ENCODE measurements at places on chromosomes 11 and 22.

GRCh38 chr11:49405743-49406142, 197.3 kb upstream of the FOLH1 start:
- DNase-seq, result no peak

DNA sequence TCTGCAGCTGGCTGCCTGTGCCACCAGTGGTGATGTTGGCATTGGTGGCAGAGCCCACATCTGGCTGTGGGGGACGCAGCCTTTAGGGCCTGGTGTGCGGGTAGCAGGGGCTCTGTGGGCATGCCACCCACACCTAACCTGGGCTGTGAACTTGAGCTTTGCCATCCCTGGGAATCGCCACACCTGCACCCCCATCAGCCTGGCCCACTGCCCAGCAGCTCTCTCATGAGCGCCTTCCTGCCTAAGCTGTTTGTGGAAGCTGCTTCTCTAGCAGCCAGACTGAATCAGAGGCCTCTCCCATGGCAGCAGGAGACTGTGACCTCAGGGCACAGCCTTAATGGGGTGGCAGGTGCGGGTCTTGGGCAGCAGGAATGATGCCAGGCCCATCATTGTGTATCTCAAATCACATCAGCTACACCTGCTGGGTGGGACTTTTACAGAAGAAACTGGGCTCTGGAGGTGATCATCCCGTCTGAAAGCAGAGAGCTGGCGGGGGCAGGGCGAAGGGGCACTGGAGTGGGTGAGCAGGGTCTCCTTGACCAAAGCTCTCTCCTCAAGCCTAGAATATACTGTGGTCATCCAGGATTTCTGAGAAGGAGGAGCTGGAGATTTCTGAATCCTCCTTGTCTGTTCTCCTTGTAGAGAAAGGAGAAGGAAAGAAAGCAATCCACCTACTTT, 17.8 kb upstream of the CARS1 start:
- DNase-seq, result no peak

DNA sequence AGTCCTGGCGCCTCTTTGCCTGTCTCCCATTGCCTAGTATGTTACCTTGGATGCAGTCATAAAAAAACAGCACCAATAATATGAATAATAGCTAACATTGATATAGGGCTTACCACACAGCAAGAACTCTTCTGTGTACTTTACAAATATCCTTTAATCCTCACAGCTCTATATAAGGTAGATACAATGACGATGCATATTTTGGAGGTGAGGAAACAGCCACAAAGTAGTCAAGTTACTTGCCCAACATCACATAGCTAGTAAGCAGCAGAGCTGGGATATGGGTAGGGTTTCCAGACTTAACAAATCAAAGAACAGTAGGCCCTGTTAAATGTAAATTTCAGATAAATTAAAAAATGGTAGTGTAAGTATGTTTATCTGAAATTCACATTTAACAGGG, 128.8 kb downstream of the ST3GAL4 start:
- no peak for DNase-seq

DNA sequence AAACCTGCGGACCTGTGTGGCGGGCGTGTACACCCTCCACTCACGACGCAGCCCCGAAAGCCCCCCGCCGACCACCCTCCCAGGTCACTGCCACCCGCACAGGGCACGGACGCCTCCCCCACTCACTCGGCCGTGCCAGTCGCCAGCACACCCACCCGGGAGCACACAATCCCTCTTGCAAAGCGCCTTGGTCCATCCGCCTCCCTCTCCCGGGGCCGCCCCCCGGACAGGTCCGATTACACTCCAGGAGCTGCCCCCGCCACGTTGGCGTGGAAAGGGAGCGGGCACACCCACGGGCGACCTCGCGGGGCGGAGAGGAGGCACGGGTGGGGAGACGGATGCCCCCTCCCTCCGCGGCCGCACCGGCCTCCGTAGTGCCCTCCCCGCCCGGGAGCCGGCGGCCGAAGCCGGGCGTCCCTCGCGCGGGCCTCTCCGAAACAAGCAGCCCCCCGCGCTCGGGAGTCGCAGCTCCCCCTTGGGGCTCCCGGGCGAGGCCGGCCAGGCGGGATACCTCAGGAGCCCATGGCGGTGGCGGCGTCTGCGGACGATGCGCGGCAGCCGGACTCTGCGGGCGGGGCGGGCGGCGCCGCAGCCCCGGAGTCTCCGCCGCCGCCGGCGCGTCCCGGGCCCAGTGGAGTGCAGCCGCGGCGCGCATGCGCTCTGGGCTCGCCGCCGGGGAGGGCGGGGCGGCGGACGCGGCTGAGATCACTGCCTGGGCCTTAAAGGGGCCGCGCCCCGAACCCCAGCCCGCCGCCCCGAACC, at the start of gene TMEM184B:
TSS of gene TMEM184B (minus strand) at position 638 of the 762 bp plus-strand sequence. CDS start 25,049 bp downstream, outside the sequence.
- DNase-seq, result peak; percentile 98

DNA sequence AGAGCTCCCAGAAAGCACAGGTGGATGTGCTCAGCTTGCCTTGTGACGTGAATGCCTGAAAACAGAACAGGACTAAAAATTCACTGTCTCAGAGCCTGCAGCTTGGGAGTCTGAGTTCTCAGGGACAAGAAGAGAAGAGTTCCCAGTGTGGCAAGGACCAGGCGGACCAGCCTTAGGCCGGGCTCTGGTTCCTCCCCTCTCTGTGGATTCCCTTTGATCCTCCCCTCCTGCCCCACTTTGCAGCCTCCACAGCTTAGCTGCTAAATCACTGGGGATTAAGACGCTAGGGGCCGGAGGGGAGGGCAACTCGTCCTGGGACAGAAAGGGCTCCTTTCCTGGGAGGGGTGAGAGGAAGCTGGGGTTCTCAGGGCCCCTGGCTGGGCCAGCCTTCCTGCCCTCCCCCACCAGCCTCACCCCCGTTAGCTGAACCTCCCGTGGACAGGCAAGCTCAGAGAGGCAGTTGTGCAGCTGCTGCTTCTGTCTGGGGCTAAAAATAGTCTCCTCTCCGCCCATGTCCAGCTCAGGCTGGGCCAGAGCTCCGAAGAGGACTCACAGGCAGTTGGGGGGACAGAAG, 29.9 kb upstream of the JAM3 start:
- DNase-seq, result no peak

DNA sequence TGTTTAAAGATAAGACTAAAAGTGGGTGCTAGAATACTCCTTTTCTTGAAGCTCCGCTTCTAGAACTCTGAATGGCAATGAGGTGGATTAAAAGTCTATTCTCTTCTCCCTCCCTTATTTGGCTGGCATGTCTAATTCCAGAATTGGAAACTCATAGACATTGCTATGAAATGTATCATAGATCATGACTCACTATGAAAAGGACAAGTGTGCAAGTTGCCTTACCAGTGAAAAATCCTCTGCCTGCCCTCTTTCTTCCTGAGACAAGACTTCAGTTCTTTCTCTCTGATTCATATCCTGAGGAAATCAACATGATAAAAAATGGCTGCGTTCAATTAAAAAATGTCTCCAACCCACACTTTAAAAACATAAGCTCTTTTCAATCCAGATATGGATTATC, 73.2 kb upstream of the BLID start:
- no peak for DNase-seq

GRCh38 chr11:94960488-94960887, 12.9 kb downstream of the CWC15 start:
- DNase-seq, result no peak

DNA sequence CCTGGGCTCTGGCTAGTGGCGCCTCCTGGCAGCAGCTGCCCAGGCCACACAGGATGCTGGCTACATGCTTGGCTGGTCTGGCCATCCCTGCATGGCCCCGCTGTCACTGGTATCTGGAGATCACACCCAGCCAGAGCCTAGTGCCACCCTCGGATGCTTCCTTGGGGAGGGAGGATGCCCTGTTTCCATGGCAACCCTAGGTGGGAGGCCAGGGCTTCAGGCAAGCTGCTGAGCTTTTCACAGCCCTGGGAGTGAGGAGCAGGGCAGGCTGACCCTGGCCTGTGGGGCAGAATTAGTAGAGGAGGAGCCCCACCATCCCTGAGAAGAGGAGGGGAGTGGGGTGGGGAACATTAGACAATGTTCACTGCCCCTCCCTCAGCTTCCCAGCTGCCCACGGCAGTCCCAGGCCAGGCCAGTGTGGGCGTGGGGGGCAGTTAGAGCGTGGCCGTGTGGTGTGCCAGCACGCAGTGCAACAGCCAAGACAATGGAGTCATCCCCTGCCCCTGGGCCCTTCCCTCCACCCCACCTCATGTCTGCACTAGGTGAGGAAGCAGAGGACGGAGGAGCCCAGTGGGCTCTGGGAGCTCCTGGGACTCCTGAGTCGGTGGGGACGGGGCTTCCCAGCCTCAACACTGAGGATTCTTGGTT, 50.4 kb downstream of the PARVB start:
- no peak for DNase-seq

DNA sequence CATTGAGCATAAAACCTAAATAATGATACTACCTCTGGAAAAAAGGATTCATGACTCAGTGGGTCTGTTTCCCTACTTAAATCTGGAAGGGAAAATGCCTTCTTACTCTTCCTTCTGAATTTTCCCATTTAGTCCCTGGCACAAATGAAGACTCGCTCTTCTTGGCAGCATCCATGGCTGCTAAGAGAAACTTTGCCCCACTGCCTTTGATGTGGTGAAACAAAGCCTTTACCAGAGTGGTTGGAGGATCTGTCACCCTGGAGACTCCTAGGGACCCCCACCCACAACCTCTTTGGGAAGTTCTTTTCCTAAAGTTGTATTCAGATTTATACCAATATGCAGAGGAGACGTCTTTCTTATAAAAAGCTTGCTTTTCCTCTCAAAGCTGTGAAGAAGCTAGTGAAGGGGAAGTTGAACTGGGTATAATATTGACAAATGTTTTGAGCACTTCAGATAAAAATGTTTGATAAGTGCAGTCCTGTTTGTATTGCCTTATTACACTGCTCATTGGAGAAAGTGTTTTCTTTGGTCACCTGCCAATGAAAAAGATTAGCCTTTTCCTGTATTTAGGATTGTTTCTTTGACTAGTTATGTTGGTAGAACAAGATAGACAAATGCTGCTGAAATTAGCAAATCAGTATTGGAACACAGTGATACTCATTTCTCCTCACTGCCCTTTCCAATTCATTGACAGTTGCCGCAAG, 77.3 kb downstream of the ARFGAP2 start:
- no peak for DNase-seq

GRCh38 chr11:86052693-86053641, 15.9 kb downstream of the PICALM start:
- DNase-seq, result no peak

DNA sequence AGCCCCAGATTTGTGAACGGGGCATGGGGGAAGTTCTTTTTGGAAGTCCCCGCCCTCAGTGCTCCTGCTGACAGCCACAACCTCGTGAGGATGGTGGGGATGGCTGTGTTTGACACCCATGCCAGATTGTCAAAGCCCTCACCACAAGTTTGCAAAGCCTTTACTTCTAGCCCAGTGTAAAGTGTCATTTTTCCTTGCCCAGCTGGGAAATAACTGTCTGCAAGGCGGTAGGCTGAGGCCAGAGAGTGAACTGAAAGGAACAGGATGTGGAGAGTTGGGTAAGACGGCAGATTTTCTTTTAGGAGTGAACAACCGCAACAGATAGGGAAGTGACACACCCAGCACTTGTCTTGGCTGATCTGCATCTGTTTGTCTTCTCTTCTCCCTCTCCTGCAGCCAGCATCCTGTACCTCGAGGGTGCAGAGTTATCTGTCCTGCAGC, 13.6 kb downstream of the IL17RA start:
- DNase-seq, result no peak

- DNase-seq, result no peak
These were observed 637.5 kb upstream of the FAT3 start for GRCh38 chr11:91587131-91587530.

GRCh38 chr11:127133061-127133460, 132.5 kb upstream of the KIRREL3 start:
- DNase-seq, result no peak

- DNase-seq, result no peak
These were observed 52.6 kb downstream of the XRRA1 start for GRCh38 chr11:74896311-74896710.

GRCh38 chr22:50148991-50149721, 21.4 kb upstream of the PANX2 start:
- peak; percentile 94 for DNase-seq

- peak; percentile 71 for DNase-seq
These were observed 1.5 kb downstream of the CASTOR1 start for GRCh38 chr22:30287648-30288418.

DNA sequence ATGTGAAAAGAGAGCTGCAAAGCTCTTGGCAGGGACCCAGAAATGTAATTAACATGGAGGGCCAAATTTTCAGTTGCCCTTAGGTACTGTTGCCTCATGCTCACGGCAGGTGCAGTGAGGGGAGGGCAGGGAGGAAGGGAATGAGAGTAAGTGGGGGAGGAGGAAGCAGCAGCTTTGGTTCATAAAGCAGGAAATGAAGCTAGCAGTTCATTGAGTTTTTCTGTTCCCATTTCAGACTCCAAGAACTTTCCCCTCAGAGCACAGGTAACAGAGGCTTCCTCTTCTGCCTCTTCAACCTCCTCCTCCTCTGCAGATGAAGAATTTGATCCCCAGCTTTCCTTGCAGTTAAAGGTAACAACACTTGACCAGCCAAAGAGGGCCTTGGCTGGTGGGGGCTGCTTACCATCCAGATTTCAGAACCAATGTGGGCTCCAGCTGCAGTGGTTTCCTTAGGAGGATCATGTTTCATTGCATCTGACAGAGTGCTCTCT, 57.9 kb upstream of the PARVA start:
- DNase-seq, result no peak

DNA sequence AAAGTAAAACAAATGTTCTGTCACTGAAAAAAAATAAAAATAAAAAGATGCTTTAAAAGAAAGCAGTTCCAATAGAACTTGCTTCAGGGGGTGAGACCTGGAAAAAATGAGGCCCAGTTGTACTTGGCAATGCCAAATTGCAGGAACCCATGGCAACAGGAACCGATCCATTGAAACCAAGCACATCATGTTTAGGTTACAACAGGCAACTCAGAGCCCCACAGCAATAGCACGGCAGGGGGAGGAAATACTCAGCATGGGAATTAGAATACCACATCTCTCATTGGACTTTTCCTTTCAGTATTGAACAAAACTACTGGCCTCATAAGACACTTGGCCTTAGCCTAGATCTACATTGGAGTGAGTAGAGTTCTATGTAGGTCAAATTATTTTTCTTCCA, 84.3 kb downstream of the MSANTD4 start:
- DNase-seq, result no peak

- peak; percentile 79 for DNase-seq
These were observed 91.0 kb downstream of the FEZ1 start for GRCh38 chr11:125404811-125405790.

- no peak for DNase-seq
These were observed 14.9 kb upstream of the PRG2 start for GRCh38 chr11:57405271-57405860.

DNA sequence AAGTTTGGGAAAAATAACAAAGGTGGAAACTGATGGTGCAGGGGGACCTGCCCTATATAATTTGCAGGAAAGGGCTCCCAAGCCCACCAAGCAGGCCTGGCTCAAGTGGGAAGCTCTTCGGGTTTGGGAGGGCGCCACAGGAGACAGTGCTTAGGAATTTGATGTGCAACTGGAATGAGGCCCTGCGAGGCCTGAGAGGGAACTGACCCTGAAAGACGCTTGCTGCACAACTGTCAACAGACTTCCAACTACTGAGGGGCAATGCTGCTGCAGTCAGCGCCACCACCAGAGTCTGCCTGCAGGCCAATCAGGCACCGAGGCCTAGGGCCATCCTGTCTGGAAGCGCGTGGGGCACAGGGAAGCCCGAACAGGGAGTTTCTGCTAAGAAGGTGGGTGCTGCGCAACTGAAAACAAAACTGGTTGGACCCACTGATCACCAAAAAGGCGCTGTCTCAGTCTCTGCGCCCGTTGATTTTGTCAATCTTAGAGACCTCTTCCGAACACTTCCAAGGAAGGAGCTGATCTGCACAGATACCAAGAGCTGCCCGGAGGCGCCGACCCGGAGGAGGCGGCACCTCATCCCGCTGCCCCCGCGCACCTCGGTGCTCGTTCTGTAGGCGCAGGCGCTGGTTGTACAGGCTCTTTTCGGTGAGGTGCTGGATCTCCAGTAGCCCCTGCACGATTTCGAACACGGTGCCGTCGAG, 667 bp downstream of the DGCR6L start:
- no peak for DNase-seq

- no peak for DNase-seq
These were observed 564.5 kb downstream of the DLG2 start for GRCh38 chr11:85062659-85063058.
